ENCODE measurements at places on chromosomes 1 and 21.

DNA sequence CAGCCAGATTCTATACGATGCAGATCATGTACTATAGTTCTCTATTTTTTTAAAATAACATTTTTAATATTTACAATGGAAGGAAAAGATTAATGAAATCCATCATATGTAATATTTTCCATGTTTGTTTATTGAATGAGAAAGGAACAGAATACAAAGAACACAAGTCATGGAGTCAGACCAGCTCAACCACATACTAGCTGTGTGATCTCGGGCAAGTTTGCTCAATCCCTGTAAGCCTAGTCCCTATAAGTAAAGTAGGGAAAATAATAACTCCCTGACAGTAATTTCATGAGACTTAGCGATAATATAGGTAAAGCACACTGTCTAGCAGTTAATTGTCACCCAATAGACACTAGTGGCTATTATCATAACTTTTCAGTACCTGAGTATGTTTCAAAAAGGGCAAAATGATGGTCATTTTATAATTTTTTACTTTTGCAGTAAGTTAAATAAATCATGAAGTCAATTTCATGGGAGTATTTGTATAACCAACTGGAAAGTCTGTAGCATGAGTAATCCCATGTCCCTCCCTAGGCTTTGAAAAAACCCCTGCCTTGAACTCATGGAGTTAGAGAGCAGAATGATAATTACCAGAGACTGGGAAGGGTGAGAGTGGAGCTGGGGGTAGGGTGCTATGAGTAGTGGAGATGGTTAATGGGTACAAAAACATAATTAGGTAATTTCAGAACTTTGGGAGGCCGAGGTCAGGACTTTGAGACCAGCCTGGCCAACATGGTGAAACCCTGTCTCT lies 37.0 kb upstream of the EPS15 start:
- no peak for DNase-seq

DNA sequence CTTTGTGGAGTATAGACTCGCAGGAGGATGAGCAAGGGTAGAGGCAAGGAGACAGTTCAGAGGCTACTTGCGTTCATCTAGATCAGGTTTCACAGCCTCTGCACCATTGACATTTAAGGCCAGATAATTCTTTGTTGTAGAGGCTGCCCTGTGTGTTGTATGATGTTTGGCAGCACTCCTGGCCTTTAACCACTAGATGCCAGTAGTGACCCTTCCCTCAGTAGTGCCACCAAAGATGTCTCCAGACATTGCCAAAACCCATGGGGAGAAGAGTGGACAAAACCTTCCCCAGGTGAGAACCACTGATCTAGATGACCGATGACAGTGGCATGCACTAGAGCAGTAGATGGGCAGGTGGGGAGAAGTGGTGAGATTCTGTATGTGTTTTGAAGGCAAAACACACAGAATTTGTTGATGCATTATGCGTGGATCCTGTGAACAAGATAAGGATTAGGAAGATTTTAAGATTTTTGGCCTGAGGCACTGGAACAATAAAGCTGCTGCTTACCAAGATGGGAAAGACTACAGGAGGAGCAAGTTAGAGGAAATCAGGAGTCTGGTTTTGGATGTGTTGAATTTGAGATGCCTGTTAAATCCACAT lies 9.9 kb upstream of the COG2 start:
- DNase-seq, result peak; percentile 34

GRCh38 chr1:118995312-118996016 lies 7.3 kb upstream of the TBX15 start:
- DNase-seq, result no peak

DNA sequence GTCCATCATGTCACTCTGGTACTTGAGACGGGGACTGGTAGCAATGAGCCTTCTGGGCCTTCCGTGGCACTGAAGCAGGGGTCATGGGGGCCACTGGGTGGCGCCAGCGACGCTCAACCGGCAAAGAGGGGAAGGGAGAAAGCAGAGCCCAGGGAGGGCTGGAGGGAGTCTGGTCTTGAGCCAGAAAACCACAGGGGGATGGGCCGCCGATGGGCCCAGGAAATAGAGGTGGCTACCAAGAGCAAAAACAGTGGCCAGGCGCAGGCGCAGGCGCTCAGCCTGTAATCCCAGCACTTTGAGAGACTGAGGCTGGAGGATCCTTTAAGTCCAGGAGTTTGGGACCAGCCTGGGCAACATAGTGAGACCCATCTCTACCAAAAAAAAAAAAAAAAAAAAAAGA lies 21.8 kb downstream of the EXOC8 start:
- DNase-seq, result peak; percentile 9

DNA sequence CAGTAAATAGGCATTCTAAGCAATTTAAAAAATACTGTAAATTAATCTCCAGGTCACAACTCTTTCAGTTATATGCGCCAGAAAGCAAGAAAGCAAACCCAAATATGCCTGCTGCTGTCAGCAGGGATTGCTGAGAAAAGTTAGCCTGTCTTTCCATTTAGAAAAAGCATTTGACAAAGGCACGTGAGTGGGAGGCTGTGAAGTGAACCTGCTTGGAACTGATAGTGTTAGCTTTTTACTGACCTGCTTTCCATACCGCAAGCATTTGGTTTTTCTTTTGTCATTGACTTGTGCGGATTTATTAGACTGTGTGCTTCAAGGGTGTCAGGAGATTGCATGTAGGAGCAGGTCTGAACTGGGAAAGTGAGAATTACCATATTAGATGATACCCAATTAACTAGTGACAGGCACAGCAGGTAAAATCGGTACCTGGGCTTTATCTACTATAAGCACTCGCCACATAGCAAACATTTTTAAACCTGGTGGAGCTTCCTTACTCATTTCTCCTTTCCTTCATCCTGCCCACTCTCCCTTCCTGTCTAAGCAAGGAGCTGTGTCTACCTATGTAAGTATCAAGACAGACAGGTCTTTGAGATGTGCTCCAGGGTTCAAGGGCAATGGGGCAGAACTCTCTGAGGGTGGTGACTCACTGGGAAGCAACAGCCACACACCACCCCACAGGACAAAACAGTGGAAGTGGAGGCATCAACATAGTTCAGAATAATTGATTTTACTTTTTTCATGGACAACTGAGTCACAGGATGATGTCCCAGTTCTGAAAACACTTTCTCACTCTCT lies 323.9 kb downstream of the DISC1 start:
- DNase-seq, result no peak

GRCh38 chr1:181714428-181714827 lies 231.1 kb downstream of the CACNA1E start:
- no peak for DNase-seq

GRCh38 chr1:18981242-18981641 lies 24.8 kb upstream of the IFFO2 start:
- DNase-seq, result no peak

DNA sequence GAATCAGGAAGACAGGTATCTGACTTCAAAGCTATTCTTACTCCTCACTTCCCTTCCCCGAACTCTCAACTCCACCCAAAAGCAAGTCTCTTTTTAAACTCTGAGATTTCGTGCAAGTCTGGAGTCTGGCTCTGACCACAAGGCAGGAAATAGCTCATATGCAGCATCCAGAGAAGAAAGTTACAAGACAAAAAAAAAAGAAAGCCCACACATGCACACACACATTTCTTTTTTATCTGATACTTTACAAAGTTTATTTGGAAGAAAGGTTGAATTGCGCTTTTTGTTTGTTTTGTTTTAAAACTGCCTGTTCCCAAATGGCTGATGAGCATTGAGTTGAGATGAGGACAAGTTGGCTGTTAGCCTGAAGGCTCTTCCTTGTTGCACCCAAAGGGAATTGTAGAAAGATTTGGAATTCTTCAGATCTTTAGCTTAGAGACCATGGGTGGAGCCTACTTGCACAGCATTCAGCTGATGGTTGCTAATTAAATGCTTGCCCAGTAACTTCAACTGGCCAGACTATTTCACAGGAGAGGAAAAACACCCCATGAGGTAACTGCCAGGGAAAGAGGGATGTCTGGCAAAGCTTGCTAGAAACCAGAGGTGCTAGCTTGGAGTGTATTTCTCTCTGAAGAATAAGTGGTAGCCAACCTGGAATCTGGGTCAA lies 490.3 kb downstream of the TTLL7 start:
- no peak for DNase-seq

- DNase-seq, result no peak
These were observed 9.3 kb upstream of the RSRP1 start for GRCh38 chr1:25256578-25256965.

DNA sequence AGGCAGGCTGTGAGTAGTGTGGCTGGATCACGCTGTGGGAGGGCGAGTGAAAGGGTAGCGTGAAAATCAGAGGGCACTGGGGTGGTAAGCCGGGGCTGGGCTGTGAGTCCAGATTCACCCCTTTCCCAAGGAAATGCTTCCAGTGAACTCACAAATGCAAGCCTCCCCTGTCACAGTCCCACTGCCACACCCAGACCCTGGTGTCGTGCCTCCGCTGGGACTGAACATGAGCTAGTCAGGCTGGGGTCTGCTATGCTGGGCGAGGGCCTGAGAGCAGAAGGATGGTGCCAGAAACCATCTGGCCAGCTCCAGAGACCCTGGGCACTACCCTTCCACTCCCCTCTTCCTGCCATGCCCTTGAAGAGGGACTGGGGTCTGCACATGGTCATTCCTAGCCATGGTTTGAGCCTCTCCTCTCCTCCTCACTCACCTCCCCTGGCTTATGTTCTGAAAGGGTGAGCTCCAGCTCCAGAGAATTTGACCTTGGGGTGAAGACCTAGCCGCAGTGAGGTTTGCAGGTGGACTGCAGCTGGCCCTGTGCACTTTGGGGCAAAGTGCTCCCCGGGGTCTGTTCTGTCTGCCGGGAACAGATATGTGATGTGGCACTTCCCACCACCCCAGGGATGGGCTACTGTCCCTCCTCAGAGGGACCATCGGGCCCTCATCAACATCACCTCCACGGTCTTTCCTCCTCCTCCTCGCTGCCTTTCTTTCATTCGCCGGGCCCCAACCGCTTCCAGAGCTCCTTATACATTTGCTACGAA lies 365.6 kb downstream of the RPS6KC1 start:
- no peak for DNase-seq

DNA sequence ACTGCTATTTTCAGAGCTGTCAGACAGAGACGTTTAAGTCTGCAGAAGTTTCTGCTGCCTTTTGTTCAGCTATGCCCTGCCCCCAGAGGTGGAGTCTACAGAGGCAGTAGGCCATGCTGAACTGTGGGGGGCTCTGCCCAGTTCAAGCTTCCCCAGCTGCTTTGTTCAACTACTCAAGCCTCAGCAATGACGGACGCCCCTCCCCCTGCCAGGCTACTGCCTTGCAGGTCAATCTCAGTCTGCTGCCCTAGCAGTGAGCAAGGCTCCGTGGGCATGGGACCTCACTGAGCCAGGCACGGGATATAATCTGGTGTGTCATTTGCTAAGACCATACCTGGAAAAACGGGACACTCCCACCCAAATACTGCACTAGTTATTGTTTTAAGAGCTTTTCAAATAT lies 219.7 kb downstream of the BRINP3 start:
- no peak for DNase-seq

GRCh38 chr1:119622311-119623192 lies 25.5 kb downstream of the ZNF697 start:
- no peak for DNase-seq

GRCh38 chr1:40795811-40796586 lies 12.4 kb downstream of the KCNQ4 start:
- DNase-seq, result no peak

DNA sequence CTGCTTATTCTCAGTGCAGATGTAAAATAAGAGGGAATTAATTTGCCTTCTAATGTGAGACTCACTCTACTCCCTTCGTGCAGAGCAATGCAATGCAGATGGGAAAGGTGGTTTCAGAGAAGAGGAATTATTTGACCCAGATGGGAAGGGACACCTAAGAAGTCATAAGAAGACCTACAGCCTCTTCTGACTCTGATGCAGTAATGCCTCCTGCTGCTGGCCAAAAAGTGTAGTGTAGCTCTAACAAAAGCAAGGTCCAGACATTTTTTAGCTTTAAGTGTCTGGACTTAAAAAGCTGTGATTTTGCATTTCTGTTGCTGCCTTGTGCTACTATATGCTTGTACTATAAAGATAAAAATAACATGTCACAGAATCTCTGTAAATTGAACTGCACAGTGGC lies 501.4 kb downstream of the TTLL7 start:
- DNase-seq, result no peak

- DNase-seq, result peak; percentile 24
These were observed 13.1 kb downstream of the KRTAP13-1 start for GRCh38 chr21:30408782-30409494.

DNA sequence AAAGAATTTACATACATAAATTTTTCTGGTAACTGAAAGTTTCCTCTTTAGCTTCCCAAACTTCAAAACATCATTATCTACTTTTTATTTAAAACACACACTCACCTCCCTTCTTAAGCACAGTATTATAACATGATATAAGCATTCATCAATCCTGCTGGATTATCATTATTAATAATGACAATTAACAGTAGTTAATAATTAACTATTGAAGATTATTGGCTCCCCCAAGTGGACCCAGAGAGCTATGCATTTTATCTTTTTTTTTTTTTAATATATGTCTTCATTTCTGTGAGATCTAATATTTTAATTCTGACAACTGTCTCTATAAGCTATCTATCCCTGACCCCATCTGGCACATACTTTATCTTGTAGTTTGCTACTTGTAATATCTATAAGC lies 252.1 kb upstream of the CACYBP start:
- DNase-seq, result no peak

- DNase-seq, result no peak
These were observed 80.5 kb downstream of the VCAM1 start for GRCh38 chr1:100799954-100800612.

DNA sequence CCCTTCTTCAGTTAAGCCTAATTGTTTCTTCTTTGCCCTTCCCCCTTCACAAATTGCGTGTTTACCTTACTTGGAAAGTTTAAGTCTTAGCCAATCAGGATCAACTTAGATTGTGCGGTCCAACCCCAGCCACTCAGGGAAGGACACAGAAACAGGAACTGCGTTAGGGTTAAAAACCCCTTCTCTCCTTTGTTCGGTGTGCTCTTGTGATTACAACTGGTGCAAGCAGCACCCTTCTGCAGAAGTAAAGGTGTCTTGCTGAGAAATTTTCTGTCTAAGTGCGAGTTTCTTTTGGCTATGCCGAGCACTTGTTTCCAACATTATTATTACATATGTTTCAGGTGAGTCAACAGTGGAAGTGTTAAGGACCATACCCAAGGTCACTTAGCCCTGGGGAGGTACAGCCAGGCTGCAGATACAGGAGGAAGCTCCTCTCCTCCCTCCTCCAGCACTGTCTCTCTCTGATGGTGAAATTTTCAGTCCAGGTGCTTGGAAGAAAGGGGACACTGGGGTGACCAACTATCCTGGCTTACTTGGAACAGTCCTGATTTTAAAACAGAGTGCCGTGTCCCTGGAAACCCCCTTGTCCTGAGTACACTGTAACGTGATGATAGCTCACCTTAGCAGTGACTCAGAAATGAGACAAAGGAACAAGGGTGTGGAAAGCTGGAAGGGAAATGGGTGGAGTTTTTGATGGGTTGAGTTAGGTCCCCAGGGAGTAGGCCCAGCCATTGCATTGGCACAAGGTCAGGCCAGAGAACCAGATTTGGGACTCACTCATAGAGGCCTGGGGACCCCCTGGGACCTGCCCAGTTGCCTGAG lies 68.7 kb upstream of the KLHDC7A start:
- no peak for DNase-seq

- DNase-seq, result no peak
These were observed 67.2 kb downstream of the RPAP2 start for GRCh38 chr1:92366040-92366395.
